ENCODE measurements at places on chromosomes 3 and 15. TPM values are rescaled to one million over a fixed set of nuclear protein-coding genes. Genes with fewer than 3 reads are reported as not detected.

FBXW12 gene
- total RNA-seq = not detected

TM4SF4 gene
- total RNA-seq = not detected

SLC12A1 gene
- not detected for total RNA-seq

DIPK2A gene
- total RNA-seq = 7.5 TPM

SNX22 gene
- total RNA-seq = not detected

- no peak for DNase-seq
Measured at GRCh38 chr3:26259176-26259575, 363.4 kb upstream of the LRRC3B start.

DNA sequence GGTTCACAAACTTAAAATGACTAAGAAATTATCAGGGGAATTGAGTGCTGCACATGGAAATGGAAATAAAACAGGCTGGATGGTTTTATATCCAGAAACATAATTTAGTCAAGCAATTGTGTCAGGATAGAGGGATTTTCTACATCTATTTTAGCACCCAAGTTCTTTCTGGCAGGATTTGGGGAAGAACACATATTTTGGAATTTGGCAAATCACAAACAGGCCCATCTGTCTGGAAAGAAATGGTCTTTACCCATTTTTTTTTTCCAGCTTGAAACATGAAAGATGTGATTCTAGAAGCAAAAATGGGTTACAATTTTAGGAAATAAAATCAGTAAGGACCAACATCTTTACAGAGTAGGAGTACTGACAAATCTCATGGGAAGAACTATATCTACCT is 14.4 kb upstream of the UNC13C start:
- no peak for DNase-seq

DNA sequence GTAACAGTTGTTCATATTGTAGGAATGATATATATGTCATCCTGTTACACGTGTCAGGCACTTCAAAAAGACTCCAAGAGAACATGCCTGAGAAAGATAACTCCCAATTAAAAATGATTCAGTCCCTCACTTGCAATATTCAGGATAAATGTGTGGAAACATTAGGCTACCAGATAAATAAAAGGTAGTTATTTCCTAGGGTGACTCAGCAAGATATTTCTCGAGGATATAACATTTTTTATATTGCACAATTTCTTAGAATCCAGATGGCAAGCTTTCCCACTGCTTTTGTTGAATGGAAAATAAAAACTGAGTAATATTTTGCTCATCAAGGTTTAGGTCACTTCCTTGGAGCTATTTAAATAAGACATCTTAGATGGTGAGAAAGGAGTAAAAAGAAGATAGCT is 181.4 kb downstream of the GAP43 start:
- peak; percentile 36 for DNase-seq

Data from Daoy (cell line).